ENCODE measurements at places on chromosomes 5 and 9.

DNA sequence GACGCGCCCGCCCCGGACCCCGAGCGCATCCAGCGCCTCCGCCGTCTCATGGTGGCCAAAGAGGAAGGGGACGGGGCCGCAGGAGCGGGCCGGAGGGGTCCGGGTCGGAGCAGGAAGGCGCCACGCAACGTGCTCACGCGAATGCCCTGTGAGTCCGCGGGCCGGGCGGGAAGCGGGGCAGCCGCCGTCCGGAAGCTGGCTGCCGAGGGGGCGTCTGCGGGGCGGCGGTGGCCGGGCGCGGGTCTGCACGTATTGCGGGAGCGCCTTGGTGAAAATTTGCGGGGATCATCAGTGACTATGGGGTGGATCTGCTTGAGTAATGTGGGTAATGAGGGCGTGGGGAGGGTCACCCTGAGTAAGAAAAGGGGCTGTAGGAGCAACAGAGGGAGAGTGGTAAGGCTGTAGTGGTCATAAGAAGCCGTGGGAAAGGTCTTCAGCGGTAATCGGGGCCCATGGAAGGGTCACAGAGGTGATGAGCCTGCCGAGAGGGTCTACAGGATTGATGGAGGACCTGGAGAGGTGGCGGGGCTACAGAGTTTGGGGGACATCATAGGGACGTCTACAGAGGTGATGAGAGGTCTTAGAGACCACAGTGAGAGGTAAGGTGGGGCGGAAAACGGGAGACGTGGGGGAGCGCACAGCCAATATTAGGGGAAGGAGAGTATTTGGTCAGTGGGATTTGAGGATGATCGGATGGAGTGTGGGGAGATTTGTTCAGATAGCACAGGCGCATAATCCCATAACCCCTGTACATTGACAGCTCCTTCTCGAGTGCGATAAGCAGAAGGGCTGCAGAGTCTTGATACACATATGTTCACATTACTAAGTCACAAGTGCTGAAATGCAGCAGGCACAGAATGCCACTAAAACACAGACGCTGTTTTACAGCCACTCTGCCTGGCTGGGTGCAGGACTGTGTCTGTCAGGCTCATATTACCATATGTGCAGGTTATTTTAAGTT is 819 bp downstream of the LSM11 start:
- DNase-seq, result peak; percentile 29

DNA sequence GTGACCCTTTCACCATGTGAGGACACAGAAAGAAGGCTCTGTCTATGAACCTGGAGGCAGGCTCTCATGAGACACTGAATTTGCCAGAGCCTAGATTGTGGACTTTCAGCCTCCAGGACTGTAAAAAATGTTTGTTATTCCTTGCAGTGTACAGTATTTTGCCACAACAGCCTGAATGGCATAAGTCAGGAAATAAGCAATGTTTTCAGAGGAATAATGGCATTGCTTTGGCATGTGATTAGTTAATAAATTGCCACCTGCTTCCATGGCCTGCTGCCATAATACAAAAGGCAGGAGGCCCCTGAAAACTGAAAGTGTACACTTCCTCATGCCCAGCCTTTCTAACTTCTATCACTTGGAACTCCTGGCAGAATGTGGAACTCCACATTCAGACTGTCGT is 408.1 kb downstream of the GADD45G start:
- no peak for DNase-seq

- DNase-seq, result no peak
Measured at GRCh38 chr5:96287136-96287535, 145.9 kb downstream of the PCSK1 start.

DNA sequence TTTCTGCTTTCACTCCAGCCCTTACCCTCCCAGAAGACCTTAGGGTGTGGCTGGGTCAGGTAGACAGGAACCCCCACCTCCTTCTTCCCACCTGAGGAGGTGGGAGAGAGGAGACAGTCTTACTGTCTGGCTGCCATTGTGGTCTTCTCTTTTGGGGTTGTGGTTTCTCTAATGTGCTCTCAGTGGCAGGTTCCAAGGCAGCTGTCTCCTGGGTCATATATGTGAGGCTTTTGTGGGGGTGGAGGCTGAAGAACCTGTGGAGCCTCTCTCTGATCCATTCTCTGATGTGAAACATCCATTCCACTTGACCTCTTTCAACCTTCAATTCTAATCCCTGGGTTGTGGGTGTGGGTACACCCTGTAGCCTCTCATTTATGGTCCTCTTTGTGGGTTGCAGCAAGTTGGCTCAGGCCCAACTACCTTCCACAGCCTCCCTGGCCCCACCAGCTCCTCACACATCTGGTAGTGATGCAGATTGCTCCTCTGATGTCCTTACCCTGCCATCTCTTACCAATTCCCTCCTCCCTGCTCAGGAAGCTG is 118.4 kb downstream of the CEP120 start:
- DNase-seq, result no peak

DNA sequence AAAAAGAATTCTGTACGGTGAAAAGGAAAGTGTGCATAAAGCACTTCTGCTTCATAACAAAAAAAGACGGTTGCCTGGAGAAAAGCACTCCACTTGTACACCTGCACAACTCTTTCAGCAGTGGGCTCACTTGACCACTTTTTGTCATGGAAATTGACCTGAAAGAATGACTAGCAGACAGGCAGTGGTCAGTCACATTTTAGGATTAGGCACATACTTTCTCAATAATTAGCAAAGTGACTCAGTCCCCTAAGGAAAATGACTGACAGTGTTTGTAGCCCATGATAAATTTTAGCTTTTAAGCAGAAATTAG is 169.3 kb downstream of the FANCC start:
- DNase-seq, result no peak

DNA sequence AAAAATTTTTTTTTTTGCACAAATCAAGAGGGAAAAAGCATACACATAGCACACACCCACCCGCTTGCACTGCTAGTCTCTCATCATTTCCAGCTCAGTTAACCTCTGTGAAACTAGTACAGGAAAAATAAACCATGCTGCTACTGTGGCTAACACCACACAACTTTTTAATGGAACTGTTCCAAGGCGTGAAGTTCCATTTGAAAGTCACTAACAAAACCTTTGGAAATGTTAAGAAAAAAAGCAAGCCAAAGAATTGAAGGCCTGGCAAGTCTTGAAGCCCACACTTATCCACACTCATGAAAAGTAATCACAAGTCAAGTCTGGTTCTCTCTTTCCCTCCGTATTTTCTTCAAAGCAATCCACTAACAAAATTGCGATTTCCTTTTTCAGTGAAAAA is 116.3 kb downstream of the FANCC start:
- peak; percentile 21 for DNase-seq

DNA sequence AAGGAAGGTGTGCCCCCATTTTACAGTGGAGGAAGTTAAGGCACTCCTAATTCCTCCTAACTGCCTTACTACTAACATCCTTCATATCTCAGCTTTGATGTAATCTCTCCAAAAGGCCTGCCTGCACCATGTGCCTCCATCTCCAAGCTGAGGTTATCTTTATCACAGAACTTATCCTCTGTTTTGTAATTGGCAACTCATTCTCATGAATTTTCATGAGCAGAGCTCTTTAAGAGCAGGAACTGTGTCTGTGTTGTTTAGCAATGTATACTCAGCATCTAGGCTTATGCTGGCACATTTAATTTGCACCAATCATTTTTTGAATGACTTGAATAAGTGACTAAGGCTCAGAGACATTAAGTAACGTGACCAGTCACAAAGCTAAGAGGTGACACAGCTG is 147.9 kb upstream of the VLDLR start:
- no peak for DNase-seq

DNA sequence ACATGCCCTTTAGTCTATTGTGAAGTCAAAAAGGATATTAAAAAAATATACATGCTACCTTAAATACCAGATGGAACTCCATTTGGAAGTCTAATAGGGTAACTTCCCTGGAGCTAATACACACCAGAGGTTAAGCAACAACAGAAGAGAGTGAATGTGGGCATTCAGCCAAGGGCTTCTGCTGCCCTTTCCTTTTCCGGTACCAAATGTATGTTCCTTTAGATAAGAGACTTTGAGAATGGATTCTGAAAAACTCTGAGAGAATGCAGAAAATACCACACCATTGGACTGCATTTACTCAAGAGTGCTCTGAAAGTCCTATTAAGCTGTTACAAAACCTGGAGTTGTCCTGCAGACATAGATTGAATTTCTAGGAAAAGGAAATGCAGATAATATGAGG is 23.8 kb upstream of the TRPM3 start:
- peak; percentile 83 for DNase-seq

DNA sequence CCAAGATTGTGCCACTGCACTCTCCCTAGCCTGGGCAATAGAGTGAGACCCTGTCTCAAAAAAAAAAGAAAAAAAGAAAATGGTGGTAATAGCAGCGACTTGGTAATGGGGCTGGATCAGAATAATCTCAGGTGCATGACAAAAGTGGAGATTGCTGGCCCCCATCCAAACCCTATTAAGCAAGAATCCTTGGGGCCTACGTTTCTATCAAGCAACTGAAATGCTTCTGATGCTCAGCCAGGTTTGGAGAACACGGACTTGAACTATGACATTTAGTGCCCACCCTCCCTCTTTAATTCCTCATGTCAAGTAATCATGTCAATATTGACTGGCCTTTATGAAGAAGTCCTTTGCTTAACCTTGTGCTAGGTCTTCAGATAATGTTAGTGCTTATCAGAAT is 6.6 kb downstream of the C5orf52 start:
- no peak for DNase-seq

- no peak for DNase-seq
Measured at GRCh38 chr5:158275511-158275910, 416.6 kb upstream of the CLINT1 start.

DNA sequence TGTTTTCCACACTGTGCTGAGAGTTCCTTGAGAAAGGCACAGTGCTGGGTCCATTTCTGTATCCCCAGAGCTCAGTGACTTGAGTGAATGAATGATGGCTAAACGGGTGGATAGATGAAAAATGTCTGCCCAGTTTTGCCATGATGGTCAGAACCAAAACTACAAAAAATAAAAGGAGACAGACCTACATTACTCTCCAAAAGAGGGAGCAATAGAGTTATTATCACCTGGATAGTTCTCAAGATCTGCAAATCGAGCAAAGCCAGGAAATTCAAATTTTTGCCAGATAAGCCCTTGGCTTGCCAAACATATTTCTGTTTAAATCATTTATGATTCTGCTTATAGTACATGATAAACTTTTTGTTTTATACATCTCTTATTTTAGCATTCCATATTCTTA is 214.2 kb upstream of the ZNF462 start:
- DNase-seq, result peak; percentile 7

DNA sequence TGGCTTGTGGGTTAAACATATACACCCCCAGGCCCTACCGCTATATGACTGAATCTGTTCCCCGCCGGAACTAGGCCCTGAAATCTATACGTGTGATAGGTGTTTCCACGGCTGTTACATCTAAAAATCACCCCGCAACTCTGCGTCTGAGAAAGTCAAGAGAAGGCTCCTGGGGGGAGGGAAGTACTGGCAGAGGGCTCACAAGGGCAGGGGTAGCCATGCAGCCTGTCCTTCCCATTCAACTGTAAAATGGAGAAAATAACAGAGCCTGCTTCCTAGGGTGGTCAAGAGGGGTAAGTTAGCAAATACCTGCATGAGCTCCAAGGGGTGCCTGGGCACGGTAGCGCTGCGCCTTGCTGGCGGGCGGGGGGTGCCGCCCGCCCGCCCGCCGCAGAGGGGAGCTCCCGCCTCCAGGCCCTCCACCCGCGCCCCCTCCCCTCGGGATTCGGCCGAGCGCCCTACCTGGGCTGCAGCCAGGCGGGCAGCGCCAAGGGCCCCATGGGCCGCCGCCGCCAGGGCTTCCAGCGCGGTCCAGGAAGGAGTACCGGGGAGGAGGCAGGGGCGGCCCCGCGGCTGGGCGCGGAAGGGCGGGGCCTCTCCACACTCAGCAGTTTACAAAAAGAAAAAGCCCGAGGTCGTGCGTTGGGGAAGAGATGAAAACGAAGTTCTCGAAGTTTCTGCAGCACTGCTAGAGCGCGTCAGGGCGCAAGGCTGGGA is at the start of gene HACD4:
TSS of gene HACD4 (minus strand) at position 550 of the 717 bp plus-strand sequence. CDS start at position 500, 50 bp downstream.
- no peak for DNase-seq

DNA sequence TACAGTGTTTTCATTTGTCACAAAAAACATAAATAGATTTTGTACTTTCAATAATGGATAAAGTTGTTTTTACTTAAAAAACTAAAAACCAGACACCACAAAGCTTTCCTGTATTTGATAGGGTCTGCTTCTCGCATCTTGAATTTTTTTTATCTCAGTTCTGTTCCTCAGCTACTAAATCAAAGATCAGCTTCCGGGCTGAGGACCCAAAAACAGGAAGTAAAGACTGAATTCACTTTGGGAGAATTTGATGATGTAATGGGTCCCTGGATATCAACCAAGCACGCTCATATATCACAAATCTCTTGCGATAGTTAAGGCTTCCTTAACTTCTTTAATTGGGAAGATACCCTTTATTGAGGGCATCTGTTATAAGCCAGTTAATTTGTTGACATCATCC is 24.1 kb downstream of the ITK start:
- DNase-seq, result no peak

DNA sequence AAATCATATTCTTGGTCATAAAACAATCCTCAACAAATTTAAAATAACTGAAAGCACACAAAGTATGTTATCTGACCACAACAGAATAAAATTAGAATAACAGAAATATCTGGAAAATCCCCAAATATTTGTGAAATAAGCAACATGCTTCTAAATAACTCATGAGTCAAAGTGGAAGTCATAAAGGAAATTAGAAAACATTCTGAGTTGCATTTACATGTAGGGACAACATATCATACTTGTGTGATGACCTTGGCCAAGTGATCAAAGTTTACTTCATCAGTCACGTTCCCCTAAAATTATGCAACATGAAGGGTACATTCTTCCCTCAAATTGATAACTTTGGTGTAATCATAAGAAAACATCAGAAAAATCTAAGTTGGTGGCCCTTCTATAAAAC is 64.7 kb downstream of the CSF2 start:
- DNase-seq, result no peak

DNA sequence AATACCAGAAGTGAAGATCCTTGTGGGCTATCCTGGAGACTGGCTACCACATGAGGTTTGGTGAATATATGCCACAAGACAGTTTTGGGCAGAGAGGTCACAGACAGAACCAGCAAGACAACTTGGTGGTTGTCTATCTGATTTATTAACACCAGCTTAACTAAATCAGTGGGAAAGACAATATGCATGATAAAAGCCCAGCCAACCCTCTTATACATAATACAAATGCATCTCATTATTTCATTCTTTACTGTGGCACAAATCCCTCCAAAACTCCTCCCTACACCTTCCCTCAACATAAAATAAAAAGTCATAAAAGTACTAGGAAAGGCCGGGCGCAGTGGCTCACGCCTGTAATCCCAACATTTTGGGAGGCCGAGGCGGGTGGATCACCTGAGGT is 8.1 kb downstream of the HINT1 start:
- DNase-seq, result no peak

- DNase-seq, result no peak
Measured at GRCh38 chr5:115469904-115470516, 74.6 kb downstream of the FEM1C start.

- no peak for DNase-seq
Measured at GRCh38 chr5:57710126-57710525, 227.5 kb upstream of the ACTBL2 start.

GRCh38 chr5:158573829-158574228 is 525.9 kb downstream of the EBF1 start:
- no peak for DNase-seq

GRCh38 chr9:137313956-137314560 is 12.0 kb upstream of the NRARP start:
- DNase-seq, result no peak

- DNase-seq, result no peak
Measured at GRCh38 chr9:108811944-108812343, 43.8 kb downstream of the ACTL7B start.

GRCh38 chr5:26121338-26121737 is 917.0 kb downstream of the CDH9 start:
- no peak for DNase-seq

- DNase-seq, result no peak
Measured at GRCh38 chr5:89299998-89300397, 417.0 kb upstream of the MEF2C start.

All from lung microvascular endothelial cell (primary cell).